Daoy (cell line): ENCODE measurements at places on chromosomes 7 and 10. TPM values are rescaled to one million over a fixed set of nuclear protein-coding genes. Genes with fewer than 3 reads are reported as not detected.
A peak's percentile ranks its signal among the peaks of the same experiment; 100 is the strongest.

Gene AKR1C8
- total RNA-seq = not detected in 2 replicates

Gene H2BK1
- total RNA-seq = not detected in 2 replicates

Gene CPVL
- total RNA-seq = 35.4 and 40.5 TPM in 2 replicates

Gene SLC18A3
- not detected in 2 replicates for total RNA-seq

- DNase-seq = peak; percentile 24
Measured at GRCh38 chr10:93293999-93294398, 188.1 kb downstream of the MYOF start.

- DNase-seq = no peak
Measured at GRCh38 chr10:96352027-96352426, 6.8 kb downstream of the OPALIN start.

DNA sequence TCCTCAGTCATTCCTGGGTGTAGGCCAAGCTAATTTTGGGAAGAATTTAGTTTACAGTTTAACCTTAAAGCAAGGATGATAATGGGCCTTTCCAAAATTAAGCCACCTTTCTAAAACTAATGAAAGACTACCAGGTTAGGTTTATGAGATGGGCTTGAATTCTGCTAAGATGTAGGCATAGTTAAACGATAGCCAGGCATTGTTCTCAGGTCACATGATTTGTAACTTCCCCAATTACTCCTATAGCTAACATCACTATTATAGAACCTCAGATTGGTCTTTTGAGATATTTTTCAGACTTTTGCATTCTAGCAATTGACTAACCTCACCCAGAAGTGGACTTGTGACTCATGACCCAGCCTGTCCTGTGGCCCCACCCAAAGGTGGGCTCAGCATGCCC lies 7.0 kb upstream of the NUB1 start:
- no peak for DNase-seq

DNA sequence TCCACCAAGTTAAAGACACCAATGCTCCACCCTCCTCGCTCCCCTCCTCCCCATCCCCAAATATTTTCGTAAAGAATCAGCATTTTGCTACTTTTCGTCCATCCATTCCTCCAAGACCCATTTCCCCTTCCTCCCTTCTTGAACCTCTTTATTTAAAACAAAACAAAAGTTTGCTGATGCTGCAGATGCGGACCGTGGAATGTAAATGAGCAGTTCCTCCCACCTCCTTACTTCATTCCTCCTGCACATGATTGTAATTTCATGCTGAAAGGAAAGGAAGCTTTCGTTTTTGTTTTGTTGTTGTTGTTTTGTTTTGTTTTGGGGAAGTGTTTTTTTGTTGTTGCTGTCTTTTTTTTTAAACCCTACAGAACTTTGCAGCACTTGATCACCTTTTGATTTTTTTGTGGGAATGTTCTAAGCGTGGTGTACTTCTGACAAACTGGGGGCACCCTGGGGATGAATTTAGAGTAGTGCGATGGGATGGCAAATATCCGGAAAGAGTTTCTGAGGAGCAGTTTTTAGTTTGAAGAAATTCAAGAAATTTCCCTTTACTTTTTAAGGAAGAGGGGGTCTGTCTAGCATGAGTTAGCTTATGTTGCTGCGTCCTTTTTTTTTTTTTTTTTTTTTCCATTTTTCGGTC lies 177.3 kb downstream of the TCF7L2 start:
- no peak for DNase-seq
